ENCODE measurements at places on chromosomes 1 and 21.

- DNase-seq: peak; percentile 5
Measured at GRCh38 chr1:111030590-111030989, 66.9 kb upstream of the LRIF1 start.

DNA sequence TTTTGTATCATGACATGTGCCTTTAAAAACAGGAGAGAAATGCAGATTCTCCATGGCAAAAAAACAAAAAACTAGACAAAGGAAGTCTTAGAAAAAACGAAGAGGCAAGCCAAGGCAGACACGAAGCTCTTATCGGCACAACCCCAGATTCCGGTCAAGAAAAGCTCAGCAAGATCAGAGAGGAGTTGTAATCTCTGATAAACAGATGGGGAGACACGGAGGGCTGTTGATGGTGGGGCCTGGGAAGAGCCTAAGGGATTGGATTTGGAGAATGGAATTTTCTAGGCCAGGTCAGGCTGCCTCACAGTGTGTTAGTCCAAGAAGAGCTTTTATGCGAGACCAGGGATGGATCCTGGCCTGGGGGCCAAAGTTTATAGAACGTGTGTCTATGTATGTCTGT lies 96.2 kb upstream of the AKT3 start:
- DNase-seq: no peak

DNA sequence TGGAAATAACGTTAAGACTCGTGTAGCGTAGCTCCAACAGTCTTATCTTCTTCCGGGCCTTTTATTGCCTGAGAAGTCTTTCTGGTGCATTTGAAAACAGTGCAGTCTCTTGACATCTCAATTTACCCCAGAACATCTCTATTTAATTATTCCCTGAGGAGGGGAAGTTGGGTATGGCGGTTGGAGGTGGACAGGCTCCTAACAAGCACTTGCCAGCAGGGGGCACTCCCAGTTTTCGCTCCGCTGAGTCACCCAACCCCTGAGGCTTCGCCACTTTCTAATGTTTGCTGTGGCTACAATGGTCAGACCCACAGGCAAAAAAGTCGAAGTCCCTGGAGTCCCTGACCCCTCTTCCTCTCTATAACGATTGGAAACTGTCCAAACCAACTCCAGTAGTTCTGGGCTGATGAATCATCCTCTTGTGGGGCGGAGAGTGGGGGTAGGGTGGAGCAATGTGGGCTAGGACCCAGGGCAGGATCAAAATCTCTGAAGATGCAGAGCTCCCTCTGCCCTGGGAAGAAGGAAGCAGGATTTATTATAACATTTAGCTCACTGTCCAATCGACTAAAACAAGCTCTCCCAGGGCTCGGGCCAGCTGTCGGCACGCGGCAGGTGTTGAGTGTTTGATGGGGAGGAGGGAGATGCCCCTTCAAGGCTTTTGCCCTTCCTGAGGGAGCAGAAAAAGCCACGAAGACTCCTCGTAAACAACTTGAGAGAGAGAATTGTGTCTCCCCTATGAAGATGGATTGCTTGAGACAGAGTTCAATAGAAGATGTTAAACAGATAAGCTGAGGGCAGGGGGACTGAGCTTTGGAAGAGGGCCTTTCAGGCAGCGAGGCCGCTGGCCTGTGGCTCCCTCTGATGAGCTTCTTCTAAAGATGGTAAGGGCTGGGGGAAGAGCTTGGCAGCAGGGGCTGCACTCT lies 85.7 kb downstream of the BRINP2 start:
- no peak for DNase-seq

GRCh38 chr1:68218490-68218889 lies 13.8 kb downstream of the WLS start:
- no peak for DNase-seq

GRCh38 chr21:35120631-35121180 lies 71.6 kb upstream of the RUNX1 start:
- DNase-seq: no peak

DNA sequence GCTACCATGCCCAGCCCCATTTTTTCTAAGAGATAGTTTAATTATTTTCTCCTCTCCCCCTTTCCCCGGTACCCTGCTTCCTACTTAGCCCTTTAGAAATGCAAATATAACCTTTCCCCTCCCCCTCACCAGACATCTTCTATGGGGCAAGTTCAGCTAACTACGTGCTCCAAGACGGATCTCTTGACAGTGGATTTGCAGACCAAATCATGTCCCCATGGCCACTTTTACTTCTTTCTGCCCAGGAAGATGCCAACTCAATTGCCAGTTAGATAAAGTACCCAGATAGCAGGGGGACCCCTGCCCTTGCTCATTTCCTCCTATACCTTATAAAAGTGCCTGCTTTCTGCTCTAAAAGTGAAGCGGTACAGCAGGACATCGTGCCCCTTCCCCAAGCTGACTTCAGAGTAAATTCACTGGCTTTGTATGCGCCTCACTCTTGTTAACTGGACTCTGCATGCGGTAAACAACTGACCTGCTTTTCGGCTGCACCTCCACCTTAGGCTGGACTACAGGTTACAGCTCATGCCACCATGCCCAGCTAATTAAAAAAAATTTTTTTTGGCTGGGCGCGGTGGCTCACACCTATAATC lies 7.4 kb downstream of the DNAJC11 start:
- DNase-seq: no peak

DNA sequence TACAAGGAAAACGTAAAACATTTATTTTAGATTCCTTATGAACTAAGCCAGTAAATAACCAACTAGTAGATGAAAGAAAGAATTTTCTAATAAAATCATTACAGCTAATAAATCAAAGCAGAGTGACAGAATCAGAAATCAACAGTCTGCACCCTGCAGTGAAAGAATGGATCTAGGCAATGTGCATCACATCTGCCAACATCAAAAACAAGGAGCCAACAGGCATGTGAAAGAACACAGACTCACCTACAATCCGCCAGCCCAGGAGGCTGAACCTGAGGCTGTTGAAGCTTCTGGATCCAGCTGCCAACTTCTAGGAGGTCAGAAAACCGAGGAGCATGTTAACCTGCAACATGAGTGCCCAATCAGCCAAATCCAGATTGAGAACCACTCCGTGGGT lies 196.3 kb downstream of the SETD4 start:
- DNase-seq: no peak

DNA sequence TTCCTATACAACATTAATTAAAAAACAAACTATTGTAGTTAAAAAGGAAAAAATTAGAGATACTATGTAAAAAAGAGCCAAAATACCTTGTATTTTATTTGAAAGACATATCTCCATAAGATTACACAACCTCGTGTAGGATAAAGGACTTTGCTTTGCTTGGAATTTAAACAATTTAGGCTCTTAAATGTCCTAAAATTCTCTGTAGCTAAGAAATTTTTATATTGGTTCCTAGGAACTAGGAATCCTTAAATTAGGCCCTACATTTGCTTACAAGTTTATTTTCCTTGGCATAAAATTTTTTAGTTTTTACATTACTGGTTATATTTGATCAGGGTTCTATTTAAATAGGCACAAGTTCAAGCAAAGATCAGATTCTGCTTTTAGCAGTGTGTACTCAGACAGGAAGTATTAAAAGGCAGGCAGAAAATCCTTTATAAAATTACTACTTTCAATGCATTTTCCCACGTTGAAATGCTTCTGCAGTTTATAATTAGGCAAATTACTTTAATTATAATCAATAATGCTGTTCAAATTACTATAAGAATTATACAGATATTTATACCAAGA lies 3.4 kb upstream of the ANGPTL3 start:
- no peak for DNase-seq

DNA sequence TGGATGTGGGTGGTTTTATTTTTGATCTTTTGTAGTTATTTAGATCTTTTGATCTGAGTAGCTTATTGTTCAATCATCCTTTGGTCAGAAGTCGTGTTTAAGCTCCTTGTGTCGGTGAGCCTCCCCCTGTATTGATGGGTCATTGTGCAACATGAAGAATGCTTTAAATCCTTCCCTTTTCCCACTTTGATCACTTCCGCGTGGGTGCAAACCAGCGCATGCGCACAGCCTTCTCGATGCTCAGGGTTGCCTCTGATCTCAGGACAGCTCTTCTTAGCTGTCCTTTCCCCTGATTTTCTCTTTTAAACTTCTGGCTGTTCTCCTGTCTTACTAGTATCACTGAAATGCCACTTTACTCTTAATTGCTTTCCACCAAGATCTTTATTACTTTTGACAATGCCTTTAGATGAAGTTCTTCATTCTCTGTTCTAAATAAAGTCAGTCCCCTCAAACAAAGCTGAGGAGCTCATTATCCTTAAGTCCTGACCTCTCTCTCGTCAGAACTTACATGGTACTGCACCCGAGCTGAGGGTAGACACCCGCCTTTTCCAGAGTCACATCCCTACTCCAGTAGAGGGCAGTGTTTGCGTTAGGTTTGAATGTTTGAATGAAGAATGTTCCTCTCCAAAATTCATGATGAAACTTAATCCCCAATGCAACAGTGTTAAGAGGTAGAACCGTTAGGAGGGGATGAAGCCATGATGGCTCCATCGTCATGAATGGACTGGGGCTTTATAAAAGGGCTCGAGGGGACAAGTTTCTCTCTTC lies 547.9 kb upstream of the TMPRSS15 start:
- DNase-seq: no peak

DNA sequence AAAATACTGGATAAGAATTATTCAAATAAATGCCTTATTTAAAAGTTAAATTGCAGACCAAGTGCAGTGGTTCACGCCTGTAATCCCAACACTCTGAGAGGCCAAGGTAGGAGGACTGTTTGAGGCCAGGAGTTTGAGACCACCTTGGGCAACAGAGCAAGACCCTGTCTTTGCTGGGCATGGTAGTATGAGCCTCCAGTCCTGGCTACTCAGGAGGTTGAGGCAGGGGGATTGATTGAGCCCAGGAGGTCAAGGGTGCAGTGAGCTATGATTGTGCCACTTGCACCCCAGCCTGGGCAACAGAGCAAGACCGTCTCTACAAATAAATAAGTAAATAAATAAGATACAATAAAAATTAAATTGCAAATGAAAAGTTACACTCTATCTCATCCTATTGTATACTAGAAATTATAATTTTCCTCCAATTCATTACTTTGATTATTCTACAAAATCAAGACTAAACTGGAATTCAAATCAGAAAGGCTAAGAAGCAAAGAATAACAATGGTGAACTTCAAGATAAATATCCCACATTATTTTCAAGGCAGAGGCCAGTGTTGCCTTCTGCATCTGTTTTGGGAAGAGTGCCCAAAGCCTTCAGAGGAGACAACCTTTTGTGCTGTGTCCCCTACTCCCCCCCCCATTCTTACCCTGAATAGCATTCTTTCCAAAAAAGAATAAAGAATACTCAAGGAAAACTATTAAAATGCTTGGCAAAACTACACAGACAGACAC lies 73.3 kb upstream of the IRF2BP2 start:
- DNase-seq: no peak

GRCh38 chr21:39553331-39553730 lies 59.4 kb upstream of the B3GALT5 start:
- no peak for DNase-seq

- no peak for DNase-seq
Measured at GRCh38 chr1:192654591-192655251, 18.8 kb downstream of the RGS13 start.

DNA sequence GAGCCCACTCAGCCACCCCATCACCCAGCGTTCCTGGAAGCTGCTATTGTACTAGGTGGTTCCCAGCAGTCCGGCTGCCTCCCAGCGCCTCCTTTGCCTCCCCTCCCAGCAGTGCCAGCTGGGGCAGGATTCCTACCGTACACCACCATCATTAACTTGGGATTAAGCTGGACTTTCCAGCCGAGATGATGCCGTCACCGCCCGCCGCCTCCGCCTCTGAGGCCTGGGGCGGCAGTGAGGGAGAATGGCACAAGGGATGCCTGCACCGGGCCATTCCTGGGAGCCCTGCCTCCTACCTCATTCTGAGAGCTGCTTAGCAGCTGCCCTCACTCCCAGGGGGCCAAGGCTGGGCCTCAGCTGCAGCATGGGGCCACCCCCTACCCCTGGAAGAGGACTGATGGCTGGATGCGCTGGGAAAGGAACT lies 13.2 kb downstream of the CNTN2 start:
- no peak for DNase-seq

DNA sequence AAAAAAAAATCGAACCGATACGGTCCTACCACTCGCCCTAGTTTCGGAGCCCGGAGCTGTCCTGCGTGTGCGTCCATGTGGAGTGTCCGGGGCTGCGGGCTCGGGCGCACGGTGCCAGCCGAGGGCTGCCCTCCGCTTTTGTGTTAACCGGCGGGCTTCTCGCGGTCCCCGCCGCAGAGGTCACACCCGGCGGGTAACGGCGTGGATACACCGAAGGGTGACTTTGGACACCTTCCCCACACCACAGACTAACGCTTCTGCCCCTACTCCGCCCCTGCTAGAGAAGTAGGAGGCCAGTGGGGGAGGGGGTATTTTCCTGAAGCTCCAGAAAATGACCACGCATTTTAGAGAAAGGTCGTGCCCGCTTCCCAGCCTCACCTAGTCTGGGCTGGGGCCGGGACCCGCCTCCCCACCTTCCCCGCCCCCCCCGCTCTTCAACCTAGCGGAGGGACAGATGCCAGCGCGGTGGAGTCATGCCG lies 609 bp upstream of the ATF3 start:
- DNase-seq: no peak

All from activated CD8-positive, alpha-beta memory T cell treated with anti-CD3 and anti-CD28 coated beads for 1 hour (primary cell).